CD8-positive, alpha-beta T cell (primary cell): ENCODE measurements at places on chromosomes 3 and 15.

- DNase-seq = no peak
Measured at GRCh38 chr3:19473971-19474580, 325.8 kb downstream of the KCNH8 start.

DNA sequence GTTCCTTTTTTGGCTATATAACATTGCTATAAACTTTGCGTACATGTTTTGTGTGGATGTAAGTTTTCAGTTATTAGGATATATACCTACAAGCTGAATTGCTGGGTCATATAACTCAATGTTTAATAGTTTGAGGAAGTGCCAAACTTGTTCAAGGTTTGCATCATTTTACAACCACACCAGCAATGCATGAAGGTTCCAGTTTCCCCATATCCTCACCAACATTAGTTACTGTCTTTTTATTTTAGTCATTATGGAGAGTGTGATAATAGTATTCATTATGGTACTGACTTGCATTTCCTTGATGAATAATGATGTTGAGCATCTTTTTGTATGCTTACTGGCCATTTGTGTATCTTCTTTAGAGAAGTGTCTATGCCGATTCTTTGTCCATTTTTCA lies 112.3 kb downstream of the NR1I2 start:
- DNase-seq = no peak

DNA sequence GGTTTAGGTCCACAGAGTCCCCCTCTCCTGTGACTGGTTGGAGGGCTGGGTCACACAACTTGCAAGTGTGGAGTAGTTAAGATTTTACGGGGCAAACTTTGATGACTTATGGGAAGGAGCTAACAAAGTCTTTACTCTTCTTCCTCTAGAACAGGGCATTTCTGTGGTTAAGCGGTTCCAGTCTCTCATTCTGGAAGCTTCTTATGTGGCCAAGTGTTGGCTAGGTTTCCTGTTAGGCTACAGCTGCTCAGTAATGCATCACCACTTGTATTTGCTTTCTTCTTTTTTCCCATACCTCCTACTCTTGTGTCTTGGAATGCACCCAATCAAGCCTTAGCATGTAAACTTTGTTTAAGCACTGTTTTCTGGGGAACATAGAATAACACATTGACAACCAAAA lies 100.6 kb upstream of the PLAAT1 start:
- DNase-seq = no peak

DNA sequence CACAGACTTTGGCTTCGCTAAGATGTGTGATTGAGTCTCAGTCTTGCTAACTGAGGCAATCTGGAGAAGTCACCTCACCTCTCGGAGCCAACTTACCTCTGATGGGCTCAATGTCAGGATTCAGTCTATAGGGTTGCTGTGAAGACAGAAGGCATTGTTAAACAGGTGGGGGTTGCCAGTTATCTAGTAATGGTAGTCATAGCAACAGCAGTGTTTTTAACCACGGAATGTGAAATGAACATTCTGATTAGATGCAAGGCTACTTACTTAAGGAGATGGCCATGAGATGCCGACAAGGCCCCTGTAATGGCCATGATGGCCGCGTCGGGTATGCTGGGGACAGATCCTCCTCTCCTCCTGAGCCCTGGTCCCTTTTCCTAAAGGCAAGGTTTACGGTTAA lies 243.1 kb downstream of the GABRG3 start:
- no peak for DNase-seq

- DNase-seq = no peak
Measured at GRCh38 chr3:63538919-63539318, 113.6 kb upstream of the SNTN start.

DNA sequence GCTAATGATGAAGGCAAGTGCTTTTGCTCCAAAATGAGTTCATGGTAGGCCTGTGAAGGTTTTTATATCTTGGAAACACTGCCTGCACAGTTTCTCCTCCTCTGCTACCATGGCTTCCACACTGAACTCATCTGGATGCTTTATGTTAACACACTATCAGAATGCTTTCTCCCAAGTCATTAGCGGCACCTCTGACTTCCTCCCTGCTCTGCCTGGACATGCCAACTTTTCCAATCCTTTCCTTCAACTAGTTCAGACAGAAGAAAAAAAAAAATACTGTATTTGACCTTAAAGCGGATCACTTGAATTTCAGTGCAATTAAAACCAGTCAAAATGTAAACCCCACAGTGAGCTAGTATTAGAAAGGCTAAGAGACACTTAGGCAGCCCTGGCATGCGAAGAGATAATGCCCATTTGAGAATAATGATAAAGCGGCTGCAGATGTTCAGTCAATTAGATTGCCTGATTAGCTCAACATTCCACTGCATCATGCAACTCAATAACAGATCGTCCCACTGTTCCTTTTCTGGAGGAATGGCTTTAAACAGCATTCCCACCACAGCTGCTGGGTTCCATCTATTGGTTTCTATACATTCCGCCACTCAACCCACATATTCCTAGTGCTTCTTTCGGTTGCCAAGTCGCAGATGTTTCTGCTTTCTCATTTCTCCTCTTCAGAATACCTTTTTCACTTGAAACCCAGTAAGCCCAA lies 51.7 kb downstream of the CNTN3 start:
- no peak for DNase-seq

- no peak for DNase-seq
Measured at GRCh38 chr3:69579306-69580041, 159.8 kb upstream of the MITF start.

DNA sequence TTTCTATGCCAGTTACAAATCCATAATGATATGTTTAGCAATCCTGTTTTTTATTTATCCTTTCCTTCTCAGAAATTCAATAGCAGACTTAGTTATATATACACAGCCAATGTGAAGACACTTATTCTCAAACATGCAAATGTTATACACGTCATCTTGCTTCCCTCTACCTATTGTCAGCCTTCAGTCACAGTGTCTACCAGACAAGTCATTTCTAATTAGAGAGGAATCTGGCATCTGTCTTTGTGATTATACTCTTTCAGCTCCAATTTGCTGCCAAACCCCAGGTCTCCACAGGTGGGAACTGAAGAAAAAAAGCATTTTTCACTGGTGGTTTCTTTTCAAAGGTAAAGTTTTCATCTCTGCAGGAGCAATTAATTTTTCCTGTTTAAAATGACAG lies 793.1 kb downstream of the AGBL1 start:
- DNase-seq = no peak

GRCh38 chr3:127365163-127365798 lies 77.4 kb upstream of the PRR20G start:
- DNase-seq = no peak

DNA sequence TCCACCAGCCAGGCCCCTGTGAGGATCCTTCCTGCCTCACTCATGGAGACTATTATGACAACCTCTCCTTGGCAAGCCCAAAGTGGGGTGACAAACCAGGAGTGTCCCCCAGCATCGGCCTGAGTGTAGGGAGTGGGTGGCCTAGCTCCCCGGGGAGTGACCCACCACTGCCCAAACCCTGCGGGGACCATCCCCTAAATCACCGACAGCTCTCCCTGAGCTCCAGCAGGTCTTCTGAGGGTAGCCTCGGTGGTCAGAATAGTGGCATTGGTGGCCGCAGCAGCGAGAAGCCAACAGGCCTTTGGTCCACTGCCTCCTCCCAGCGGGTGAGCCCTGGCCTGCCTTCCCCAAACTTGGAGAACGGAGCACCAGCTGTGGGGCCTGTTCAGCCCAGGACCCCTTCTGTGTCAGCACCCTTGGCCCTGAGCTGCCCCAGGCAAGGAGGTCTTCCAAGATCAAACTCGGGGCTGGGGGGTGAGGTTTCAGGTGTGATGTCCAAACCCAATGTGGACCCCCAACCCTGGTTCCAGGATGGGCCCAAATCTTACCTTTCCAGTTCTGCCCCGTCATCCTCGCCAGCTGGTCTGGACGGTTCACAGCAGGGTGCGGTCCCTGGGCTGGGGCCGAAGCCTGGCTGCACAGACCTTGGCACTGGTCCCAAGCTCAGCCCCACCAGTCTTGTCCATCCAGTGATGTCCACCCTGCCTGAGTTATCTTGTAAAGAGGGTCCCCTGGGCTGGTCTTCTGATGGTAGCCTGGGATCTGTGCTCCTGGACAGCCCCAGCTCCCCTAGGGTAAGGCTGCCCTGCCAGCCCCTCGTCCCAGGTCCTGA lies 1.0 kb downstream of the LIMD1 start:
- DNase-seq = no peak

GRCh38 chr3:55717481-55717880 lies 230.4 kb upstream of the WNT5A start:
- DNase-seq = no peak

GRCh38 chr15:67564021-67564967 lies 21.8 kb downstream of the MAP2K5 start:
- no peak for DNase-seq

DNA sequence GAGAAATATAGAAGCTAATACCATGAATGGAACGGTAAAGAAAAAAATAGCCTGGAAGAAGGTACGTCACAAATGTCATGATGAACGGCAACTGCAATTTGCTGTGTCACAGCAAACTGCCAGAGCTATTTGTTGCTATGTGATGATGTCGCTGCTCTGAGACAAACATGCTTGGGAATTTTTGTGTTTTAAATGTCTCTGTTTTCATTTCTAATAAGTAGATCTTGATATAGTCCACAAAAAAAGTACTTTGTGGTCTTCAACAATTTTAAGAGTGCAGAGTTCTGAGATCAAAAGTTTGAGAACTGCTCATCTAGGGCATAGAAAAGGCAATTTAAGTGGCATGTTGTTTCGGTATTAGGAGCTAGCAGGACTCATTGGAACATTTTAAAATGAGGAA lies 4.3 kb upstream of the NR1D2 start:
- DNase-seq = no peak

- no peak for DNase-seq
Measured at GRCh38 chr3:126050626-126051025, 33.3 kb downstream of the SLC41A3 start.

DNA sequence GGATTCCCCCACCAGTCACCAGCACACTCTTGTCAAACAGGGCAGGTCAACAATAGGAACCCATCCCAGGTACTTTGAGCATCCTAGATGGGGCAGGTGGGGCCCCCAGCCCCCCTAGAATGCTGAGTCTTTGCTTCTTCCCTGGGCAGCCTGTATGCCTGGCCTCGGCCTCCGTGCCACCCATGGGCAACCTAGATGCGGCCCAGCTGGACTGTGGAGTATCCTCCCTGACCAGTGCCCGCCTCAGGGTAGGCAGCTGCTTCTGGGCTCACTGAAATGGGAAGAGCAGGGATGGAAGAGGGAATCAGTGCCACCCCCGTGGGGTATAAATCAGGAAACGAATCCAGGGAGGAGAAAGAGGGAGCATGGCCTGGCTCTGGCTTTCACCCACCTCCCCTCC lies 10.9 kb downstream of the DNAH1 start:
- no peak for DNase-seq

- DNase-seq = no peak
Measured at GRCh38 chr3:71803248-71803647, 18.3 kb upstream of the PROK2 start.

- DNase-seq = no peak
Measured at GRCh38 chr15:45169608-45170480, 17.9 kb downstream of the SHF start.

GRCh38 chr15:49674370-49674769 lies 53.5 kb downstream of the DTWD1 start:
- DNase-seq = no peak

DNA sequence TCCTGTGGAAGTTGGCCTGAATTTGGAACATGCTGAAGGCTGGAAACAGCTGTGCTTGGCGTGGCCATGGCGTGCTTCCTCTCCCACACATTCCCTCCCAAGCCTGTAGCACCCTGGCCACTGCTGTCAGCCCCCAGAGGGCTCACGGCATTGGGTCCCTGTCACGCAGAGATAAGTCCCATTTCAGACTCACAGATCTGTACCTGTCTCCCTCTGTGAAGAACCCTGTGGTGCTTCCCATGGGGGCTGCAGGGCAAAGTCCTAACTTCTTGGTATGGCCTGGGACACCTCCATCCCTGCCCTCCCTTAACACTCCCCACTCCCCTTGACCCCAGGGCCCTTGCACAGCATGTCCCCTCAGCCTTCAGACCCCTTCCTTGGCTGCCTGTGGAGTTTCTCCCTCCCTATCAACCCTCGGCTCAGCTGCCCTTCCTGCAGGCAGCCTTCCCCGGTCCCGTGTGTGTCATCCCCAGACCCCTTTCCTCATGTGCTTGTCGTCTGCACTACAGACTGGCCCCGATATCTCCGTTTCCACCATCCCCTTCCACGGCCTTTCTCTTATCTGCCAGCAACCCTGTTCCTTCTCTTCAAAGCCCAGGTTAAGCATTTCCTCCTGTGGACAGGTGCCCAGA lies 28.6 kb downstream of the ABTB1 start:
- DNase-seq = no peak

GRCh38 chr3:171558188-171558696 lies 98.0 kb upstream of the TNIK start:
- no peak for DNase-seq

DNA sequence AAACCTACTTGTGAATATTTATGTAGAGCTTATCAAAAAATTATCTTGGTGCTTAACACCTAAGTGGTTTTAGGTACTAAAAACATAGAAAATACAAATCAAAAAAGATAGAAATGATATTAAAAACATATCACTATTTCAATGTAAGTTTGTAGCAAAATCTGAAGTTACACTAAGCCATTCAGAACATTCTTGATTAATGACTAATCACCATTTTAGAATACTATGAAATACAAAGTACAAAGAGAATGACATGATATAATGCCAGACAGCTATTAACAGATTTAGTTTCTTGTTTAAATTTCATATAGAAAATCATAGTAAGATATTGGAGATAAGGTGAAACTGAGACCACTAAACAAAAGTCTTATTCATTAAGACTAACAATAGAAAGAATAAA lies 169.7 kb upstream of the AGTR1 start:
- DNase-seq = no peak

GRCh38 chr3:115843206-115843605 lies 219.9 kb downstream of the GAP43 start:
- DNase-seq = no peak

DNA sequence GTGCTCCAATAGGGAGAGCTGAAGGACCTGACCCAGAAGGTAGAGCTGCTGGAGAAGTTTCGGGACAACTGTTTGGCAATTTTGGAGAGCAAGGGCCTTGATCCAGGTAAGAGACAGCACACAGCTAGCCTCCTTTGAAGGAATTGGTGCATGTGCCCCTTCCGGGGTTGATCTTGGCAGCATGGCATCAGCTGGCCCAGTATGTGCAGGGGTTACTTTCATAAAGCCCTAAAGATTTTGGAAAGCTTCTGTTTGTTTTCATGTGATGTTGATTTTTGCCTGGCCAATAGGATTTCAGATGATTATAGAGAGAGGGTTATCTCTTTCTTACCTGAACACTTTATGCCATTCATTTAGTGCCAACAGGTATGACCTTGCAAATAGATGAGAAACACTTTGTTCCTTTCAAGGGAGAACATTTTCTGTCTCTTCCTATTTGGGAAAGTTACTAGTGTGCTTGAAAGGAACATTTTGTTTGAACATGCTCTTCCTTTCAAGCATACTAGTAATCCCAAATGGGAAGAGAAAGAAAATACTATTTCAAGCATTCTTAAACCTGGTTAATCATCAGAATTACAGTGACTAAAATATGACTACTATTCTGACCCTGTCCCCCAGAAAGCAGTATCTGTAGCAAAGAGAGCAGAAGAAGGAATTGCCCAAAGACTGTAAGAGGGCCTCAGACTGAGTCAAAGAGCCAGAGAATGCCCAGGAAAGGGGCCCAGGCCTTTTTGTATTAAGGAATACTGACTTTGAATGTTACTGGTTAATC lies 7.5 kb downstream of the KNSTRN start:
- no peak for DNase-seq
